ENCODE measurements at places on chromosomes 16 and 17.

DNA sequence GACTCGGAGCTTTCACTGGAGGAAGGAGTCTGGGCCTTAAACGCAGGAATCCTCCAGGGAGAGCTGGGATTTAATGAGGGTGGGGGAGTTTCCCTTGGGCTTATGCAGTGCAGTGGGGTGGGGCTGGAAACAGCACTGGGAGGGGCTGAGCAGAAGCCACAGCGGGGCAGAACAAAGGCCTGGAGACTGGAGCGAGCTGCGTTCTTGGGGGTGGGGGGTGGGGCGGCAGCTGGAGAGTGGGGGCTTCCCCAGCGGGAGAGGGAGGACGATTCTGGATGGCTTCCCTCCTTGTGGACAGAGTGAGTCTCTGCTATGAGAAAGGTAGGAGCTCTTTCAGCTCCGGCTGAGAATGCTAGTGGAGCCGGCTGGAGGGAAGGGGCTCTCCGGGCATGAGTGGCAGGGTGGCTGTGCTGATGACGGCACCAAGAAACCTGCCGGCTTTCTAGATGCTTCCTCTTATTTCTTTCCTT, 406.0 kb downstream of the SEC14L1 start:
- DNase-seq = no peak

- no peak for DNase-seq
Observed at GRCh38 chr17:72336026-72336803, 215.4 kb downstream of the SOX9 start.

DNA sequence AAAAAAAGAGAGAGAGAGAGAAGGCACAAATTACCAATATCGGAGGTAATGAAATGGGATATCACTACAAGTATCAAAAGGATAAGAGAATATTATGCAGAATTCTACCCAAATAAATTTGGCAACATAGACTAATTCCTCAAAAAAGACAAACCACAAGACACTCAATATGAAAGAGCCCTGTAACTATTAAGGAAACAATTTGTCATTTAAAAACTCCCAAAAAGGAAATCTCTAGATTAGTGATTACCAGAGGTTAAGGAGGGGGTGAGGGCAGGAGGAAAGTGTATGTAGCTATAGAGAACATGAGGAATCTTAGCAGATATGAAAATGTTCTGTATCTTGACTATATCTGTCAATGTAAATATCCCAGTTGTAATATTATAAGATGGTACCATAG, 54.0 kb downstream of the CFDP1 start:
- no peak for DNase-seq

DNA sequence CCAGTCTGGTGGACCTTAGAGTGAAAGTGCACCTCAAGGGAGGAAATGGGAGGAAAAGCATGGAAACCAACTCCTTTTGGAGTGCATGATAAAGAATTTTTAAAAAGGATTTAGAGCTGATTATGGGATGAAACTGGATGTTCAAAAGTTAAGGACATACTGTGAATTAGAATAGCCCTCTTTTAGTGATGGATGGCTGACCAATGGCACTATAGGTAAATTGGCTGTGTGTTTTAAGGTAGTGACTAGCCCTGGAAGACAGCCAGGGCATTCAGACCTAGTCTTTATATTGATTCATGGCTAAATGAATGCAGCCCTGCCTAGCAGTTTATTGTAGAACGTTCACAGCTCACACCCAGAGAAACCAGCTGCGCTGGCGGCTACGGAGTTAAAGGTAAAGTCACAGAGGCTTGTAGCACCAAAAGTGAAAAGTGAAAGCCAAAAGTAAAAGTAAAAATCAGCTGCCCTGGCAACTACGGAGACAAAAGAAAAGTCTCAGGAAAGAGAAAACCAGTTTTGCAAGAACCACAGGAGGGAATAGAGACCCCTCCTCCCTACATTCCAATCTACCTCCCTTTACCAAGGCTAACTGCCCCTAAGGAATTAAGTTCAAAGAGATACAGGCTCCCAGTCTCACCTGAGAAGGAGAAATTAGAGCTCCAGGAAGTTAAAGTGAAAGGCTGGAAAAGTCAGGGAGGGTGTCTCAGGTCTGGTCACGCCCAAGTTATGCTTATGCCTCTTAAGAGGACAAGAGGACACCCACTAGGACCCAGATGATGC, 21.8 kb downstream of the ACSM1 start:
- DNase-seq = no peak

GRCh38 chr16:2598723-2599122, 60.9 kb downstream of the PDPK1 start:
- DNase-seq = no peak
